ENCODE measurements at places on chromosomes 5 and 9. TPM values are rescaled to one million over a fixed set of nuclear protein-coding genes. Genes with fewer than 3 reads are reported as not detected.

Gene DELE1
- total RNA-seq, result 39.0 TPM

GRCh38 chr9:15211160-15211814, 95.7 kb downstream of the TTC39B start:
- no peak for DNase-seq

Gene AP3B1
- total RNA-seq, result 34.3 TPM

GRCh38 chr9:106722051-106722753, 140.8 kb upstream of the ZNF462 start:
- DNase-seq, result no peak

DNA sequence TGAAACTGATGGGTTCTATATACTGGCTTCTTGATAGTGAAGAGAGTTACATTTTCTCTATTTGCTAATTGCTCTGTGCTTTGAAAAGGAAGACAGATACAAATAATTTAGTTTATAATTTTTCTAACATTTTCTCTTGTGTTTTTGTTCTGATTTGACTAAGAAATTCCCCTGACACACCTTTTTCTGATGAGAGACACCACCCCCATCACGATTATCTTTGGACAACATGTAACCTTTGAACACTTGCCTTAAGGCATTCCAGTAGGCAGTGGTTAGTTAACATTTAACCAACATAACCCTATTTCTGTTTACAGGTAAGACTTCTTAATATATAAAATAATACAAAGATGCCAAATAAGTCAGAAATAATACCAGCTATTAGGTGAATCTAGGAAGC, 4.1 kb upstream of the PTBP3 start:
- DNase-seq, result no peak

Gene DDX4
- total RNA-seq, result not detected

Gene PCA3
- 0.16 TPM for total RNA-seq

GRCh38 chr9:100285080-100285479, 67.7 kb downstream of the TEX10 start:
- DNase-seq, result no peak

Gene IFNA2
- not detected for total RNA-seq

Gene HABP4
- total RNA-seq, result 10.5 TPM

GRCh38 chr9:137462396-137462985, 3.4 kb upstream of the NSMF start:
- DNase-seq, result no peak
